ENCODE measurements at places on chromosomes 7 and 10. TPM values are rescaled to one million over a fixed set of nuclear protein-coding genes. Genes with fewer than 3 reads are reported as not detected.

- H3K4me3 ChIP-seq = no peak overlapping the region
- H3K4me1 ChIP-seq = no peaks in the 10 kb centered on the region
- no peaks in the 10 kb centered on the region for H3K36me3 ChIP-seq
- no peak for DNase-seq
- no peaks in the 10 kb centered on the region for H3K27me3 ChIP-seq
These were observed 222.7 kb upstream of the C7orf33 start for GRCh38 chr7:148367731-148368475.

GRCh38 chr7:126016722-126017121 lies 1087.1 kb upstream of the POT1 start:
- H3K4me1 ChIP-seq = no peaks in the 10 kb centered on the region
- no peaks in the 10 kb centered on the region for H3K27me3 ChIP-seq
- H3K36me3 ChIP-seq = no peaks in the 10 kb centered on the region
- H3K27ac ChIP-seq = no peak overlapping the region

GRCh38 chr10:5557040-5557721 lies 32.4 kb downstream of the CALML3 start:
- DNase-seq = no peak
- H3K4me3 ChIP-seq = no peak overlapping the region
- no peaks in the 10 kb centered on the region for H3K4me1 ChIP-seq
- H3K27me3 ChIP-seq = no peaks in the 10 kb centered on the region

- H3K27ac ChIP-seq = no peak overlapping the region
- no peaks in the 10 kb centered on the region for H3K36me3 ChIP-seq
- no peaks in the 10 kb centered on the region for H3K27me3 ChIP-seq
- DNase-seq = no peak
- peaks cover 8% of the 10 kb centered on the region for H3K4me1 ChIP-seq
- no peak overlapping the region for H3K4me3 ChIP-seq
These were observed 316.3 kb downstream of the TNS3 start for GRCh38 chr7:47265621-47266020.

GRCh38 chr10:110535958-110536891 lies 31.3 kb upstream of the SMC3 start:
- no peaks in the 10 kb centered on the region for H3K4me1 ChIP-seq
- H3K4me3 ChIP-seq = no peak overlapping the region
- H3K27ac ChIP-seq = no peak overlapping the region

SPDYE6 gene
- not detected for total RNA-seq

GRCh38 chr7:38307640-38308039 lies 34.2 kb upstream of the TARP start:
- peaks cover 8% of the 10 kb centered on the region for H3K4me1 ChIP-seq
- H3K4me3 ChIP-seq = no peak overlapping the region
- H3K27ac ChIP-seq = no peak overlapping the region
- no peaks in the 10 kb centered on the region for H3K27me3 ChIP-seq
- H3K36me3 ChIP-seq = no peaks in the 10 kb centered on the region

- H3K27me3 ChIP-seq = no peaks in the 10 kb centered on the region
- H3K36me3 ChIP-seq = no peaks in the 10 kb centered on the region
- no peak overlapping the region for H3K4me3 ChIP-seq
- no peaks in the 10 kb centered on the region for H3K4me1 ChIP-seq
- no peak for DNase-seq
These were observed 6.3 kb downstream of the LIPJ start for GRCh38 chr10:88592906-88593305.

NXPH1 gene
- total RNA-seq = not detected

DNA sequence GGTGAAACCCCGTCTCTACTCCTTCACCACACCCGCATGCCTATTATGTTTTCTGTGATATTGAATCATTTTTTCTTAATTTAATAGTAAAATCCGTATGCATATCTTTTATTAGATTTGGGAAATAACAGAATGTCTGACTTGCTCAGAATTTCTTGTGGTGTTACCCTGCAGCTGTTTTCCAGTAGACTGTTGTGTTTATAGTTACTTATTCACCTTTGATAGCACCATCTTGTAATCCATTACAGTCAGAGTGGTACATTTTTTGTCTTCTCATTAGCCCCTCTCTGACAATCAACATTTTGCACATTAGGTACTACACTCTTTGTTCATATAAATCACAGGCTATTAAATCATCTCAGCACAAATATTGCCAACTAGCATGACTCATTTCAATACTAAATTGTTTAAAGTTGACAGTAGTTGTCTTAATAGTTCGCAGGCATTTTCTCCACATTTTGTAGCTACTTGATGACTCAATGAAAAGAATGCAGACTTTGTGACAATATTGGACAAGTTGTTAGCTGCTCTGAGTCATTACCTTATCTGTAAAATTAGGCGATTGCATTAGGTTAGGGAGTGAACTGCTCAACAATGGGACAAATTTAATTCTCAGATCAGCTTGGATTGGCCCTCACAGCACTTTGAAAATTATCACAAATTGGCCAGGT lies 17.8 kb upstream of the SLC16A12 start:
- no peak for DNase-seq
- no peak overlapping the region for H3K4me3 ChIP-seq
- no peaks in the 10 kb centered on the region for H3K27me3 ChIP-seq
- no peaks in the 10 kb centered on the region for H3K36me3 ChIP-seq

- H3K4me1 ChIP-seq = no peaks in the 10 kb centered on the region
- H3K27ac ChIP-seq = no peak overlapping the region
These were observed 113.8 kb upstream of the PPP2R2D start for GRCh38 chr10:131786756-131787605.

GRCh38 chr7:3668743-3669142 lies 367.7 kb downstream of the SDK1 start:
- no peaks in the 10 kb centered on the region for H3K4me1 ChIP-seq
- H3K4me3 ChIP-seq = no peak overlapping the region
- H3K36me3 ChIP-seq = no peaks in the 10 kb centered on the region
- H3K27ac ChIP-seq = no peak overlapping the region

- no peaks in the 10 kb centered on the region for H3K27me3 ChIP-seq
- H3K4me3 ChIP-seq = no peak overlapping the region
- no peak overlapping the region for H3K27ac ChIP-seq
- DNase-seq = no peak
- no peaks in the 10 kb centered on the region for H3K4me1 ChIP-seq
These were observed 572.1 kb upstream of the GALNT17 start for GRCh38 chr7:70559815-70560214.

- no peak overlapping the region for H3K27ac ChIP-seq
- no peaks in the 10 kb centered on the region for H3K27me3 ChIP-seq
- H3K36me3 ChIP-seq = peaks cover 15% of the 10 kb centered on the region
- peak; percentile 58 for DNase-seq
These were observed 63.9 kb upstream of the GSDME start for GRCh38 chr7:24821045-24821753.

HOXA9 gene
- total RNA-seq = 0.29 TPM

DNA sequence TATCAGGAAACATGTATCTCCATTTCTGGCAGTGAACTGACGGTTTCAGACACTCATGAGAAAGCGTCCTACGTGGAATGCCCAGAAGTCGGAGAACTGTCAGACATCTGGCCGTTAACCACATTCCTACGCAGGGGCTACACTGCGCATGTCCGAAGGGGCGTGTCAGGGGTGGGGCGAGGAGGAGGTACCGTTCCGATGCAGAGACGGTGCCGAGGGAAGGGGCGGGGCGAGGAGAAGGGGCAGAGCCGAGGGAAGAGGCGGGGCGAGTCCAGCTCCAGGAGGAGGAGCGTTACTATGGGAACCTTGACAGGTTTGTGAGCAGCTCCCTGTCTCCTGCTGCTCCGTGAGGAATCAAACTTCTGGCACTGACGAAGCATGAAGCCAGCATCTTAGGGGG lies 366.9 kb upstream of the NUPR2 start:
- no peaks in the 10 kb centered on the region for H3K4me1 ChIP-seq
- H3K4me3 ChIP-seq = no peak overlapping the region
- no peaks in the 10 kb centered on the region for H3K27me3 ChIP-seq
- no peaks in the 10 kb centered on the region for H3K36me3 ChIP-seq
- no peak for DNase-seq

AQP1 gene
- total RNA-seq = 251 TPM

DNA sequence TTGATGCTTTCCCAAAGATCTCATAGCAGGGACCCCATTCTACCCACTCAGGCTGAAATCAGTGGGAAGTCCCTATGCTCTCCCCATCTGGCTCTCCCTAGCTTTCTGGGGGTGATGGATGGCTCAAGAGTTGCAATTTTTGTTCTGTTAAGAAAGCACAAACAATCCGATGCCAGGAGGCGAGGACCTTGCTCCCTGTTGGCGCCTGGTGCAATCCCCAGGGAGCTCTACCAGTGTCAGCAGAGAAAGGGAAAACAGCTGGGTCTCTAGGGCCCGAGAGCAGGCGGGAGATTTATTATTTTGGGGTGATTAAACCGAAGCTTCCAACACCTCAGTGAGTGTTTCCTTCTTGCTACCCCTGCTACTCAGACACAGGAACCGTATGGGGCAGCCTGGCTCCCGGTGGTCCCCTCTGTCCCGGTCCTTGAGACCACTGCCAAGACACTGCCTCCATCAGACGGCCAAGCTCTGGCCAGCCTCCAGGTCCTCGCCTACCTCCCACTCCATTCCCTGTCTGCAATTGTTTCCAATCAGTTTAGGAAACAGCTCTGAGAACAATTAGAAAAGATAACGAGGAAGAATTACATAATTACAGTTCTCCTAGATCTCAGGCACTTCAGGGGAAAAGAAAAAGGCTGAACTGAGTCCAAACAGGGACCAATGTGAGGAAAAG lies 147.9 kb downstream of the PLXNA4 start:
- no peaks in the 10 kb centered on the region for H3K36me3 ChIP-seq
- DNase-seq = no peak
- H3K4me1 ChIP-seq = peaks cover 30% of the 10 kb centered on the region
- H3K4me3 ChIP-seq = no peak overlapping the region
- H3K27ac ChIP-seq = no peak overlapping the region

UCN3 gene
- total RNA-seq = not detected

DNA sequence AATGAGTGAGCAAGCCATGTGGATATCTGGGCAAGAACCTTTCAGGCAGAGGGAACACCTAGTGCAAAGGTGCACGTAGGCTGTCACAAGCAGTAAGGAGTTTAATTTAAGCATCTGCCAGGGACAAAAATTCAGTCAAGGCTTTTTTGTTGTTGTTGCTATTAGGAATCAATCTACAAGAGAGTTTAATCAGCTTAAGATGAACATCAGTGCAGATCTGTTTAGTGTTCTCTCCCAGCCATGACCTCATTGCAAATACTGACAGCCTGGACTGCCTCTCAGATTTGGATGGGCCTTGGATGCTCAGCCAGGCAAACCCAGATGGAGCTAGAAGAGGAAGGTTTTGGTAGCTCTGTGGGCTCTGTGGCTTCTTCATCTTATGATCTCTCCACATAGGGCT lies 3.3 kb upstream of the GLCCI1 start:
- no peak overlapping the region for H3K4me3 ChIP-seq
- H3K27me3 ChIP-seq = no peaks in the 10 kb centered on the region
- no peaks in the 10 kb centered on the region for H3K36me3 ChIP-seq
- DNase-seq = no peak
- no peaks in the 10 kb centered on the region for H3K4me1 ChIP-seq
- no peak overlapping the region for H3K27ac ChIP-seq

DNA sequence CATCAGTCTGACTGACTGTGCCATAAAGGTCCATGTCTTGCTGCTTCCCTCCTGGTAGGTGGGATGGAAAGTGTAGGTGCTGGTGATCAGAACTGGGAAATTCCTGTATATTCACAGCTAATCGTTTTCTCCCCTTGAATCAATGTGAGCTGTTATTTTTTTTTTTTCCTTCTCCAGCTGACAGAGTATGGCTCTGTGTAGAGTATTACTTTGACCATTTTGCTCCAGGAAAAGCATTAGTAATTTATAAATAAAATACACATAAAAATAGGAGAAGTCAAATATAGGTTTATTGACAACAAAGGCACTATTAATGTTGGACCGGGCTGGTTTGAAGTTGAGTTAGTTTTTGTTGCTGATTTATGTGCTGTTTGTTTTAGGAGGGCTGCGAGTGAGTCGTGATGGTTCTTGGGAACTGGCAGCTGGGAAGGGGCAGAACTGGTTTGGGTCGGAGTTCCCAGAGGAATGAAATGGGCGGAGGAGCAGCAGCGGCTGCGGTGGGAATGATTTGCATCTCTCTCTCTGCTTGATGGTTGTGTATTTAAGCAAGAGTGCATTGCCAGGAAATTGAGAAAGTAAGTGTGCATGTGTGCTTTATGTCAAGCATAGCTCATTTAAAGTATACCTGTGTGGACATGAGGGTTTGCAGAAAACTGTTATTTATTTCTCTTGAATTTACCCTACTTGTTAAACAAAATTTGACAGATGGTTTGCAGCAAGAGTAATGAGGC lies 80.9 kb downstream of the LRMDA start:
- no peak overlapping the region for H3K27ac ChIP-seq
- no peaks in the 10 kb centered on the region for H3K27me3 ChIP-seq
- no peak overlapping the region for H3K4me3 ChIP-seq
- DNase-seq = no peak
- H3K4me1 ChIP-seq = no peaks in the 10 kb centered on the region

DNA sequence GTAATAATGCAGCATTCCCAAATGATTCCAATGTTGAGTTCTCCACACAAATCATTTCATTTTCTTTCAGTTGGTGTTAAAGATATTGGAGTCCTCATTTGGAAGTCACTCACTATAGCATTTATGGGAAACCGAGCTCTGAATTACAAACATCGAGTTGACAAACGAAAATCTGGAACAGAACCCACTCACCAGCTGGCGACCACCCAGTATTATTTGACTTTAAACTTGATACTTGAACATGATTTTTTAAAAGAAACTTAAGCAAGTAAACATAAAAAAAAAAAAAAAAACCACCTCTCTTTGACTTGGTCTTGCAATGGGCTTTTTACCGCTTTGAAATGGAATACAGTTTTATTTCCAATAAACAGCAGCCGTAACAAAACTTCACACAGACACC lies 576.6 kb upstream of the C7orf33 start:
- H3K27ac ChIP-seq = no peak overlapping the region
- no peak overlapping the region for H3K4me3 ChIP-seq
- no peak for DNase-seq

HOGA1 gene
- 41.1 TPM for total RNA-seq

GRCh38 chr7:155533120-155533826 lies 13.1 kb downstream of the CNPY1 start:
- no peak overlapping the region for H3K27ac ChIP-seq
- peaks cover 15% of the 10 kb centered on the region for H3K4me1 ChIP-seq
- peaks cover 59% of the 10 kb centered on the region for H3K27me3 ChIP-seq
- no peaks in the 10 kb centered on the region for H3K36me3 ChIP-seq
- H3K4me3 ChIP-seq = peak overlapping the region; percentile 27

- no peaks in the 10 kb centered on the region for H3K4me1 ChIP-seq
- no peak for DNase-seq
- no peaks in the 10 kb centered on the region for H3K36me3 ChIP-seq
- H3K4me3 ChIP-seq = no peak overlapping the region
- H3K27ac ChIP-seq = no peak overlapping the region
These were observed 782.7 kb downstream of the ANKRD7 start for GRCh38 chr7:119007236-119007635.

GRCh38 chr7:47636433-47637175 lies 54.7 kb upstream of the TNS3 start:
- H3K27me3 ChIP-seq = no peaks in the 10 kb centered on the region
- H3K4me3 ChIP-seq = no peak overlapping the region
- H3K36me3 ChIP-seq = no peaks in the 10 kb centered on the region
- H3K4me1 ChIP-seq = peaks cover 25% of the 10 kb centered on the region

- H3K4me1 ChIP-seq = no peaks in the 10 kb centered on the region
- no peaks in the 10 kb centered on the region for H3K27me3 ChIP-seq
- no peak for DNase-seq
- H3K36me3 ChIP-seq = no peaks in the 10 kb centered on the region
- no peak overlapping the region for H3K27ac ChIP-seq
These were observed 106.6 kb upstream of the KCNMA1 start for GRCh38 chr10:77744245-77744644.

VWC2 gene
- total RNA-seq = 4.2 TPM

All from heart left ventricle (tissue), 16 donors.